ENCODE measurements at places on chromosomes 11 and 22. TPM values are rescaled to one million over a fixed set of nuclear protein-coding genes. Genes with fewer than 3 reads are reported as not detected.

DNA sequence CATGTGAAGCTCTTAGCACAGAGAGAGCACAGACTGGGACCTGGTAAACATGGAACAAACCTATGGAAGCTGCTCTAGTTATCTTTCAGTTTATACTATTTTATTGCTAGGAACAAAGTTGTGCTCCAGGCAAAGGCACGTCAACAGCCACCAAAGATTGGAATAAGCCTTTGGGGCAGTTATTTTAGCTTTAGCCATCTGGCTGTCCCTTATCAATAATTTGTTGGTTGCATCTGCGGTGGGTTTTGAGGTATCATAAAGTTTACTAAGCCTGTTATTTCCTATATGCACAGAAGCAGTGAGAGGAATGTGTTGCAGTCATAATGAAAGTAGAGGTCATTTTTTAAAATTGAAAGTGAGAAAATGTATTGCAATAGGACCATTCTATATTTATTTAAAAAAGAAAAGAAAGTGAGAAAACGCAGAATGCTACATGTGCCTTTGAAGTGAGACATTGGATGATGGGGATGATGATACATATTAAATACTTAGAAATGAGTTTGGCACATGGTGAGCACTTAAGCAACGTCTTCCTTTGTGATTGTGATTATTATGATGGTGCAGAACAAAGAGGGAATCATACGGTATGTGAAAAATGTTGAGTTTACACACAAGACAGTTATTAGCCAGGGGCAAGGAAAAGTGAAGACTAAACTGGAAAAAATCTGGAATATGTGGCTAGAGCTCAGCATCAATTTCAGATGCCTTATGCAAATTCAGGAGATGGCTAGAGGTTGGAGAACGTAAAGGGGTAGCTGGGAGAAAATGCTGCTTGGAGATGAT is 58.3 kb downstream of the PRR5L start:
- peak; percentile 99 for DNase-seq

DNA sequence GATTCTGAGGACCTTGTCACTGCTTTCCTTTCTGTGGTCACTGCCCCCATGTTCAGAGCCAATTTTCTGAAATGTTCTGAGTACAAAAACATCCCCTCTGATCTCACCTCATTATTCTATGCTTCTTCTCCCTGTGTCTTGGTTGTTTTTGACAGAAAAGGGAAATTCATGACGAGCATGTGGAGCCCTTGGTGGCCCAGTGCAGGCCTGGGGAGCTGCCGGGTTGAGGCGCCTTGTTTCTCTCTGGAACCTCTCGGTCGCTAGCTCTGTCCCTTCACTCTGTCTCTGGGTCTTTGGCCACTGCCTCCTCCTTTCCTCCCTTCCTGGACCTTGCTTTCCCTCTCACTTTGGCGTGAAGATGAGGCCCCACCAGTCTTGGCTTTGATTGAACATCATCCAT is 63.0 kb upstream of the THY1 start:
- no peak for DNase-seq

DNA sequence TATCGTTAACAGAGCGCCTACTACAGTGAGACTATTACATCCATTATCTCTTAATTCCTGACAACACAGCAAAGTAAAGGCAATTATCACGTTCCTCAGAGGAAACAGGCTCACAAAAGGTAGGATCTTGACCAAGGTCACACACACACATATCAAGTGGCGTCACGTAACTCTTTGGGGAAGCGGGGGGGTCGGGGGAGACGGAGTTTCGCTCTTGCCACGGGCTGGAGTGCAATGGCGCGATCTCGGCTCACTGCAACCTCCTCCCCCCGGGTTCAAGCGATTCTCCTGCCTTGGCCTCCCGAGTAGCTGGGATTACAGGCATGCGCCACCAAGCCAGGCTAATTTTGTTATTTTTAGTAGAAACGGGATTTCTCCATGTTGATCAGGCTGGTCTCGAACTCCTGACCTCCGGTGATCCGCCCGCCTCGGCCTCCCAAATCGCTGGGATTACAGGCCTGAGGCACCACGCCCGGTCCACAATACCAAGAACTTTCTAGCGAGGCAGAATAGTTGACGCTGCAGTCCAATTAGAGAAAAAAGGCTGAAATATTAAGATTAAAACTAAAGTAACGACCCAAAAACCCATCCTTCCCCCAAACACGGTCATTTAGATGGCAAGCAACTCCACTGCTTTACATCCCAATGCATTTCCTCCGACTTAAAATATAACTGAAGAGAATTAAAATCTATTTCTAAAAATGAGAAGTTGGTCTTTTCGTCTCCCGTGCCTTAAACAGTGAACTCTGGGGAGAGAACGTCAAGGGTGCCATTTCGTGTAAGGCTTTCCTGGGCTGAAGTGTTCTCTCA is 1.2 kb downstream of the DDX17 start:
- no peak for DNase-seq

DNA sequence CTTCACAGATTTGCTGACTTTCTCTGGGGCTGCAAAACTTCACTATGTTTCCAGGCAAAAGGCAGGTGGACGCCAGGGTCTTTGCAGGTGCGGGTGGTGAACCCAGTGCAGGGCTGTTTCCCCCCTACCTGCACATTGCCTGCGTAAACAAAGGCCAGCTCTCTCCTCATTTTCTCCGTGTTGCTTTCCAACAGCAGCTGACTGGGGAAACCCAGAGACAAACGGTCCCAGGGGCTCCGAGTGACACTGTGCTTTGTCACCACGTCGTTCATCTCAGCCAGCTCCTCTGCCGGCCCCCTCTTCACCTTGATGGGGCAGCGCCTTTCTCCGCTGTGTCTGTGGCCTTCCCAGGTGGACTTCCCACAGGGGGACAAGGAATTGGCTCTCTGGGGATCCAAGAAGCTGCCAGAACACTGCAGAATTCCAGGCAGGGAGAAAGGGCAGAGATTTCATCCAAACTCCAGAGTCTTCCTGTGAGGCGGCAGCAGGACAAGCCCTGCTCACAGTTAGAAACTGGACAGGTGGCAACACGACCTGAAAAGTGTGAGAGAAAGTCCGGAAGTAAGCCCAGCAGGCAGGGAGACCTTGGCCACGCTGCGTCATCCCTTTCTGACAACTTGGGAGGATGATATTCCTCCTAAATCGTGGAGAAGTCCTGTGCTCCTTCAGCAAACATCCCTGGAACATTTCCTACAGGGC is 1493.7 kb downstream of the TBC1D22A start:
- DNase-seq, result no peak

DNA sequence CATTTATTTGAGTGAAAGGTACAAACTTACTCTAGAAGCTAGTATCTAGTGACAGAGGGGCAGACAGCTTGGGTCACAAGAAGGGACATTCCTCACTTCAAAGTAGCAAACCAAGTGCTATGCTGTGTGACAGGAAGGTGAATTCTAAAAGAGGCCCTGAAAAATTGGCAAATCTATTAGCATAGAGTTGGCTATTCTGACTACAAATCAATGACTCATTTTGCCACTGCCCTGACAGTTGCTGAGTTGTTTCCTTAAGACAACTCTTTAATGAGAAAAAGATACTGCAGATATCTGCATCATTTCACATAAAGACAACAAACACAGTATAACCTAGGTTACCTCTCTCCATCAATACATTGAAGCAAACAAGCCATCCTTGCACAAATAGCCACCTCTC is 524.0 kb upstream of the LRRC4C start:
- peak; percentile 20 for DNase-seq

DNA sequence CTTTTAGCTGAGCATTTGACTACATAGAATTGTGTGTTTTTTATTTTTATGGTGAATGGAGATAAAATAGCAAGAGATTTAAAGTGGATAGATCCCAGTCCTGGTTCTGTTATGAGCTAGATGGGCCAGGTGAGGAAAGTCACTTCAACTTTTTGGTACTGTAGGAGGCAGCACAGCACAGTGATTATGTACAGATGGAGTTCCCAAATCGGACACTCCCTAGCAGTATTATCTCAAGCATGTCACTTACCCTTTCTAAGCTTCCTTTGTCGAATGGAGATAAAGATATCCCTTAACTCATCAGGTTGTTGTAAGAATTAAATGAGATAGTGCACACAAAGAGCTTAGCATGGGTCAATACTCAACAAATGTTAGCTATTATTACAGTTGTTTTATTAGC is 5.3 kb downstream of the EXPH5 start:
- DNase-seq, result no peak

DNA sequence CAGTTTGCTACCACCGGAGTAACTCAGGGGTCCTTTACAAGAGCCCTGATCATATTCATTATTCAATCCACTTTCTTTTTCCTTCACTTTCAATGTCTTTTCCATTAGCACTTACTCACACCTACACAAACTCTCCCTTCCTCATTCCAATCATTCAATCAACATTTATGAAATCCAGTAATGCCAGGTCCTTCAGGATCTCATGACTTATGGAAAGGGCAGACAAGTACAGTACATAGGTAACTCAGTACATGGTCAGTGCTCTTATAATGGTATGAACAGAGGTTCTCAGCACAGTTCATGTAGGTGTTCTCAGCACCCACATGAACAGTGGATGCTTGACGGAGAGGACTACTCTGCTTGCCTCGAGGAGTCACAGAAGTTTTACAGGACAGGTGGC is 106.6 kb downstream of the USP35 start:
- peak; percentile 16 for DNase-seq

DNA sequence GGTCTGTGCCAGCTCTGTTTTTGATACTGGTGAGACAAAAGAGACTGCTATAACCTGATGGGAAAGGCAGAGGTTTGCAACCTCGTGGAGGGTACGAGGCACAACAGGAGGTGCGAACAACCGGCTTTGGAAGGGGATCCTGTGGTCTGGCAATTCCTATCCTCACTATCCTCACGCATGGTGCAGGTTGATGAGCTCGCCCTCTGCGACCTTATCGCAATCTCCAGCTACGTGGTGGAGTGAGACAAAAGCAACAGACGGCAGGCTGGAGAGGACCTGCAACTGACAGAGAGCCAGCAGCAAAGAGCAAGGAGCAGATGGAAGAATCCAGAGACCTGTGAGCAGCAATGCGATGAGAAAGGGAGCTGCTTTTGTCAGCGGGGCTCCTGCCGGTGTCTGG is 47.3 kb upstream of the TSKU start:
- DNase-seq, result no peak

GRCh38 chr22:39090426-39091064 is 6.5 kb upstream of the APOBEC3H start:
- peak; percentile 79 for DNase-seq

DNA sequence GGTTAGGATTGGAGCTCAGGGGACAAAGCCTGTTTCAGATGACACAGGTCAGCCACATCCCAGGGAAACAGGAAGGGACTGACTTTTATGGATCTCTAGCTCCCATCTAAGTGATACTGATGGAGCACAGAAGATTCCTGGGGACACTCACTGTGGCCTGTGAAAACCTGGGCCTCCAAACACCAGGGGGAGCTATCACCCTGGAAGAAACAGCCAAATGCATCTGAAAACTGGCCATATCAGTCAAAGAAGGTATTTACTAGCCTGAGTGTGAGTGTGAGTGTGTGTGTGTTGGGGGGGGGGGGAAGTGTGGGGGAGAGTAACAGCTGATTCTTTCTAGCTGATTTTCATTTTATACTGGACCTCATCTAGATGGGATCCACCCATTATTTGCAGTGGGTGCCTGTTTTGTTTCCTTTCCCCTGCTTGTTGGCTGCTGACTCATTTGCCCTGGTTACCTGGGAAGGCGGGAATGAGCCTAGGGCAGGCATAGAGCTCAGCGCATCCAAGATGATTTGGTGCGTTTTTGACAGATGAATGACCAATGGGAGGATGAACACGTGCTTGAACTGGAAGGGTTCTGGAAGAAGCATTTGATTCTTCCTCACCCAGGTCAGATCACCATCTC is 284.0 kb downstream of the KIRREL3 start:
- DNase-seq, result peak; percentile 26

- DNase-seq, result no peak
Measured at GRCh38 chr11:45599161-45599943, 66.1 kb downstream of the CHST1 start.

DNA sequence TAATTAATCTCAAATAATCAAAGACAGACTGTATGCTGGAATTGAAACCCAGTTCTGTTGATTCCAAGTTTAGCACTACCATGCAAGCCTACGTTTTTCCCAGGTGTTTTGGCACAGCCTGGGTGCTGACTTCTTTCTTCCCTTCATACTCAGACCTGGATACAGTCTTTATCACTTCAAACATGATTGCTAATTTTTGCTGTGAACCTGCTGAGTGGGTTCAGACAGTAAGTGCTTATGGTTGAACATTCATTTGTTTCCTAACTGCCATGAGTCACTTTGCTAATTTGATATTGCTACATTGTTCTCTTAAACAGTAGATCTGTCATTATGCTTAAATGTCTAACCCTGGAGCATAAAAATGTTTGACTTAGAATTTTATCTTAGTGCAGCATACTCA is 12.2 kb downstream of the PAAF1 start:
- peak; percentile 37 for DNase-seq

- no peak for DNase-seq
Measured at GRCh38 chr11:83836883-83837654, 550.9 kb upstream of the CCDC90B start.

GRCh38 chr11:35593143-35593542 is 25.1 kb upstream of the FJX1 start:
- peak; percentile 81 for DNase-seq

DNA sequence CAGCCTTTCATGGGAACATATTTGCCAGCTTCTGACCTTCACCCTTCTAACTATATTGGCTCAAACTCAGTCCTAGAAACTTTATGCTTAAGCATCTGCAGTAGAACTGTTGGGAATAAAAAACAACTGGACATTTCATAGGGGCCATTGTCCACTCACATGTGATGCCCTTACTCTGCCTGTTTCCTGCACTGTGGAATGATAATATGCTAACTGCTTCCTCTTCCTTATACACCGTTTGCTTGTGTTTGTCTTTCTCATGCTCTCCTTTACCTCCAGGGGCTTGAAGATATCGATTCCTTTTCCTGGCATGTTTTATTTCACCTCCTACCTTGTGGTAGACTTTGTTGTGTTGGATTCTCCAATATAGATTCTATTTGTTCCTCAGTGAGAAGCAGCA is 333.0 kb upstream of the DDI1 start:
- DNase-seq, result no peak

- DNase-seq, result no peak
Measured at GRCh38 chr22:37870273-37870672, 21.1 kb downstream of the EIF3L start.

- DNase-seq, result peak; percentile 35
Measured at GRCh38 chr11:102070766-102071165, 23.5 kb downstream of the CFAP300 start.

GRCh38 chr22:50524676-50525103 is 708 bp downstream of the SCO2 start:
- no peak for DNase-seq

Gene ISX
- not detected for total RNA-seq

Gene OR4A15
- total RNA-seq, result not detected

Gene PLAAT4
- 3.9 TPM for total RNA-seq

Gene OR4X2
- not detected for total RNA-seq

Gene DPAGT1
- 49.3 TPM for total RNA-seq

Gene SLC22A8
- not detected for total RNA-seq

Gene PRG3
- not detected for total RNA-seq

Gene MYRF
- total RNA-seq, result 0.18 TPM

Gene PRODH
- total RNA-seq, result 0.63 TPM

Gene ANO9
- 26.0 TPM for total RNA-seq

Data from foreskin keratinocyte (primary cell).